Stimulated activated CD4-positive, alpha-beta T cell treated with anti-CD3 and anti-CD28 coated beads, TNF-alpha, amount 100 ng/mL, for 1 hour (primary cell): ENCODE measurements at places on chromosomes 2 and 18.

GRCh38 chr2:159939946-159940345, 122.5 kb downstream of the PLA2R1 start:
- DNase-seq: no peak

DNA sequence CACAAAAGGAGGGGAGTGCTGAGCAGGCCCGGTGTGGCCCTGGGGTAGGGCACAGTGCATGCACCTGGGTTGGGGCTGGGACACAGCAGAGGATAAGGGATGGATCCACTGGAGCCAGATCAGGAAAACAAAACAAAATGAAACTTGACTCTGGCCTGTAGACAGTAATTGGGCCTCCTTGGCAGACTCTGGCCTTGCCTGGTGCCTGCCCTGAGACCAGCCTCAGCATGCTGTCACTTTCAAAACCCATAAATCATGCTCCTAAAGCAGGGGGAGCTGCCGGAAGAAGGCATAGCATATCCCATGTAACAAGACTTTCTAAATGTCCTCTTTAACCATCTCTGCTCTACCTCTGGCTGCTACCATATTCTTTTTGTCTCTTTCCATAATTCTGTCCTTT, 61.1 kb upstream of the IGFBP5 start:
- no peak for DNase-seq

DNA sequence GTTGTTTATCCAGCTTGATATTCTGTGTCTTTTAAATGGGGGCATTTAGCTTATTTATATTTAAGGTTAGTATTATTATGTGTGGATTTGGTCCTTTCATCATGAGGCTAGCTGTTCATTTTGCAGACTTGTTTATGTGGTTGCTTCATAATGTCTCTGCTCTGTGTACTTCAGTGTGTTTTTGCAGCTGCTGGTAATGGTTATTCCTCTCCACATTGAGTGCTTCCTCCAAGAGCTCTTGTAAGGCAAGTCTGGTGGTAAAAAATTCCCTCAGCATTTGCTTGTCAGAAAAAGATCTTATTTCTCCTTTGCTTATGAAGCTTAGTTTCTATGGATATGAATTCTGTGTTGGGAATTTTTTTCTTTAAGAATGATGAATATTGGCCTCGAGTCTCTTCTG, 47.8 kb upstream of the NT5C1B start:
- DNase-seq: no peak

GRCh38 chr2:6784291-6784690, 81.4 kb downstream of the CMPK2 start:
- DNase-seq: no peak

DNA sequence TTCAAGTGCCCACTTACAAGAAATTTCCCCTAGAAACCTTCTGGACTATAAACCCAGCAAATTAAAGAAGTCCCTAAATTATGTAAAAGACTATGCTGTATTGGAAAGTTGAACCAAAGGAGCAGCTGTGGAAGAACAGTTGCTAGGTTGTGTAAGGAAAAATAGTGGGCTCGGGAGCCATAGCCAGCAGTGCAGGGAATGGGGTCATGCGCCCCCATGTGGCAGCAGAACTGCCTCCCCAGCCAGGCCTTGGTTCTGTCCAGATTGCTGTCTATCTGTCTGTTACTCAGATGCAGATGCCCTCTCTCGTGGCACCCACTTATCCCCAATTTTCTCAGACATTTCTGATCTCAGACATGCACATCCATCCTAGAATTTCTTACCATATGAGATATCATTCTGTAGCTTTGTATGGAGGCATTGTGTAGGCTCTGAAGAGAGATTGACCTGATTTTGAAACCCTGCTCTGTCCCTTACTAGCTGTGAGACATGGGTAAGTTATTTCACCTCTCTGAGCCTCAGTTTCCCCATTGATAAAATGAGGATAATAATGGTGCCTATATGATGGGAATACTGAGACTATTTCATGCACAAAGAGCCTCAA, 258.3 kb downstream of the SS18 start:
- no peak for DNase-seq

- DNase-seq: no peak
Measured at GRCh38 chr18:44973282-44973681, 292.6 kb downstream of the SETBP1 start.

GRCh38 chr2:205011031-205011430, 465.8 kb downstream of the PARD3B start:
- DNase-seq: no peak

- DNase-seq: no peak
Measured at GRCh38 chr2:26610504-26611335, 30.4 kb downstream of the CIB4 start.

DNA sequence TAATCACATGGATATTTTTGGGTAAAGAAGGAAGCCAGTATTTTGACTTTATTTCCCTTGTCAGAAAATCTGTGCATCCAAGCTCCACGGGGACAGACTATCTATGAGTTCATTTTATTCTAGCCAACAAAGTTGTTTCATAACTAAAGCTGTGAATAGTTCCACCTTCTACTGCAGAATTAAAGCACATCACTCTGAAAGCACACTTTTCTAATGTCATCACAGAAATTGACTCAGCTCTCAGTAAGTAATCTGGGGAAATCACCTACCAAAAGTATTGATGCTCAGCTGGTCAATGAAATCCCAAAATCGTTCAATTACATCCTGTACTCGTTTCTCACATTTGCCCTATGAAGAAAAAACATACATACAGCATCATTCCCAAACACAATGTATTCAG, 19.1 kb downstream of the IAH1 start:
- no peak for DNase-seq

GRCh38 chr2:110858135-110858725, 125.9 kb downstream of the ACOXL start:
- no peak for DNase-seq

DNA sequence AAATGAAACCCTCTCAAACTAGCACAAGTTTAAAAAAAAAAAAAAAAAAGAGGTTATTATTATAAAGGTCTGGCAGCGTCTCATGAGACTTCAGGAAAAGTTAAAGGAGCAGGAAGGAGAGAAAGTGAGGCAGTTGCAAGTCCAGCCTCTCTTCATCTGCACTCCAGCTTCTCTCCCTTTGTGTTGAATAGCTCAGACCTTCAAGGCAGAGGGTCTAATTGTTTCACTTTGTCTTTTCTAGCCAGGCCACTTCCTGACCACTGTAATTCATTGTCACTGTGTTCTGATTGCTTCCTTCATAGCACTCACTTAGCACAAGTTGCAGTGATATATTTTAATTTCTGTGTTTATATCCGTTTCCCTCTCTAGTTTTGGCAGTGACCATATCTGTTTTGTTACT, 99.9 kb downstream of the SPATS2L start:
- DNase-seq: no peak

DNA sequence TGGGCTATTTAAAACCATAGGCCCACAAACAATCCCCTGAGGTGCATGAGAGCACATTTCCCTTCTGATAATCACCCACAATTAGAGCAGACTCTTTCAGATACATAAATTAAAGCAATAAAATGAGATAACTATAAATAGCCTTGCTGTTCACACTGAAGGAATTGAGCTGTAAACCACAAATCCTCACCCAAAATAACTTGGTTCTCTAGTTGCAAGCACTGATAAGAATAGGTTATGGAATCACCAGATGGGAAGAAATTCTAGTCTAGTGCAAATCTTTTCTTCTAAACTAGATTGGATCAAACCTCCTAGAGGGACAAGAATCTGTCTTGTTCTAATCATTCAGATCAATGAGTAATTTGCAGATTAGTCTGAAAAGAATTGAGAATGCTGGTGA, 64.6 kb downstream of the NAB1 start:
- no peak for DNase-seq

GRCh38 chr2:151637271-151637781, 97.0 kb downstream of the NEB start:
- DNase-seq: peak; percentile 31

DNA sequence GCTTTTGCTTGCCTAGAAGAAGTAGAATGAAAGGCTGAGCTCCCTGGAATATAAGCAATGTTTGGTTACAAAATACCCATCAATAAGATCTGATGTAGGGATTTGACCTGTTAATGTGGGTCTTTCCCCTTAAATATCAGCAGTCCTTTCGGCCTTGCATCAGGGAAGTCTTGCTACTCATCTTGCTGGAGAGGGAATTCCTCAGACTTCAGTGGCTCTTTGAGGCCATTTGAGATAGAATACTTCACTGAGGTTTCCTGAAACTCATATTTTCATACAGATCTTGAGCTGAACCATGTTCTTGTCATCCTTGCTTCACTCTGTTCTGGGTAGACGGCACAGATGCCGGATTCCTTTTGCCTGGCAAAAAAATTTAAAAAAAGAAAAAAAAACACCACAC, 3.9 kb downstream of the TWIST2 start:
- DNase-seq: no peak

- DNase-seq: no peak
Measured at GRCh38 chr2:55164534-55165480, 67.3 kb downstream of the CLHC1 start.

GRCh38 chr2:154466226-154466625, 232.3 kb upstream of the KCNJ3 start:
- DNase-seq: no peak

DNA sequence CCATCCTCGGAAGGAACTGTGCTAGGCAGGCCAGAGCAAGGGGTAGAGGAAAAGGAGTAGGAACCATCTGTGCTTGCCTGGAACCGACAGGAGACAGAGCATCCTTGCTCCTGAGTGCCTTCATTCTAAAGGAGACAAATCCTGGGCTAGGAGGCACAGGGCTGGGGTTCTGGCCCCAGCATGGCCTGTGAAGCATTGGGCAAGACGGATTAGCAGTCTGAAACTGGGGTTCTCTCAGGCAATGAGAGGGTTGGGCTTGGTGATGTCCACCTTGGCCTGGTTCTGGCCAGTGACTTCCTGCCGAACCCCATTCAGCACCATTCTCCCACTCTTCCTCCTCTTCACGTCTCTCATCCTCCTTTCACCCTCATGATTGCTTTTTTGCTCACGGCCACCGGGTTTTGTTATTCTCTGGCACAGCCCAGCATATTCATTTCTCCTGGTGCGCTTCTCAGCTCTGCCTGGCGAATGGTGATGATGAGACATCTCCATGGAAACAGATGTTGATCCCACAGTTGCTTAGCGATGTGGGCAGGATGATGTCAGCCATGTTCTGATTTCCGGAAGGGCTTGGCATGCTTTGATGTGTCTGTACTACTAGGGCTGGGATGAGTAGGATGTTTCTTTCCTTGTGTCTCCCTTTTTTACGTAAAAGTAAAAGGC, 127.7 kb downstream of the CAPN13 start:
- no peak for DNase-seq

DNA sequence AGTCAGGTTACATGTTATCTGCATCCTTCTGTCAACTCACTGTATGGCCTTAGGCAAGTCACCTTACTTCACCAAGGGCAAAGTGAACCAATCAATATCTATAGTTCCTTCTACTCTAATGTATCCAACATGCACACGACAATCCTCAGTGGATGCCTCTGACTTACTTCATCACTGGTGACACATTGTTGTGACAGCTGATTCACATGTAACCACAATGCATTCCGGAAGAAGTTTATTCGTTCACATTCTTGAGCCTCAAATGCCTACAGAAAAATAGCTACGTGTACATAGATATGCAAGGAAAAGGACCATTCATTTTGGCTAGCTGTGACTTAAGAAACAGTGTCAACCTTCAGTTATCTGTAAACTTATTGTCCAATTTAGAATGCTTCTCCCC, 26.3 kb upstream of the EPG5 start:
- DNase-seq: no peak

DNA sequence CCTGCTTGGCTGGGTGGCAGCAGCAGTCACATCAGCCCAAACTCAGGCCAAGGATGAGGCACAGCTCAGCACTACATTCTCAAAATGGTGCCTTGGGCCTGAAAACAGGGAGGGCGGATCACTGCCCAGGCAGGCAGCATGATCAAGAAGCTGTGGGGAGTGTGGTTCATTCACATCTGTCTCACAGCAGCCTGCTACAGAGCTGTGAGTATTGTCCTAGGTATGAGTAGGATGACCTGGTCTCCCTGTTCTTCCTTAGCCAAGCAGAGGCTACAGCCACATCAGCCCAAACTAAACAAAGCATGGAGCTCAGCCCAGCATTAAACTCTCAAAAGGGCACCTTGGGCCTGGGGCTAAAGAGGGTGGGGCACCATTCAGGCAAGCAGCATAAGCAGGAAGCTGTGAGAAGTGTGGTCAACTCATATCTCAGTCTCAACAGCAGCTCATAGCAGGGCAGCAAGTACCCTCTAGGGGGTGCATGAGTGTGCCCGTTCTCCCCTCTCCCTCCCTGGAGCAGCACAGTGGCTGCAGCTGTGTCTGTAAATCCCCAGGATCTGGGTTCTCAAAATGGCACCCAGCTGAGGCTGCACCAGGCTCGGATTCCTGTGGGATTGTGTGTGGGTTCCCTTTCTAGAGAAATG, 139.6 kb downstream of the TRABD2A start:
- peak; percentile 21 for DNase-seq

GRCh38 chr2:3147651-3148530, 229.7 kb downstream of the EIPR1 start:
- no peak for DNase-seq

DNA sequence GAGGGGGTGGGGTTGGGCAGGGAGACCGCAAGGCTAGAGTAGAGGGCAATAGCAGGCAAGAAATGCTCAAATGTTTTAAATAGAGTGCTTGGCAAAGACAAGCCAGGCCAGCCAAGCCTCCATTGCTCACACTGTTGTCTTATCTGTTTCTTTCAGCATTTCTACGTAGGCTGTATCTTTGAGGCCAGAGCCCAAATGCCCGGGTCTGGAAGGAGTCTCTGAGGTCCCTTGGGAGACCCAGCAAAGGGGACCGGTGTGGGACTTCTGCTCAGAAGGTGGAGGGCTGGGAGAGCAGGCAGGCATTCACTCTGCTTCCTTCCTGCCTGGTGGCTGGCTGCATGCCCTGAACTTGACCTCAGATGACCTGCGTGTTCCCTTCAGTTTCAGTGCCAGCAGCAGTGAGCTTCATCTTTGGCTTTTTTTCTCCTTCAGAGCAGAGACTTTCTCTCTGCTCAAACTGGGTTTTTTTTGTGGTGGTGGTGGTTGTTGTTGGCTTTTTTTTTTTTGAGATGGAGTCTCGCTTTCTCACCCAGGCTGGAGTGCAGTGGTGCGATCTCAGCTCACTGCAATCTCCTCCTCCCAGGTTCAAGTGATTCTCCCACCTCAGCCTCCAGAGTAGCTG, 13.7 kb upstream of the TET3 start:
- DNase-seq: no peak

- no peak for DNase-seq
Measured at GRCh38 chr2:180219491-180219890, 212.4 kb upstream of the CWC22 start.
